ENCODE measurements at places on chromosomes 16 and 17.

DNA sequence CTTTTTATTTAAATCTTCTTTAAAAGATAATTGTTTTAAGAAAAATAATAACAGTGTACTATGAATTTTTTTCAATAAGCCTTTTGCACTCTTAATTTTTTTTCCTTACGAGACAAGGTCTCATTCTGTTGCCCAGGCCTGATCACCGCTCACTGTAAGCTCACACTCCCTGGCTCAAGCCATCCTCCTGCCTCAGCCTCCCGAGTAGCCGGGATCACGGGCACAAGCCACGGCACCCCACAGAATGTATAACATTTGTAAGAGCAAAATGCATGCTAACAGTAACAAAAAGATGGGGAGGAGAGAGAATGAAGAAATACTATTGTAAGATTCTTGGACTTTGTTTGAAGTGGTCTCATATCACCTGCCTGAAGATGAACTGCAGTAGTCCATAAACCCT lies 126.9 kb upstream of the CHMP6 start:
- no peak for DNase-seq

- no peak for DNase-seq
These were observed 123.7 kb downstream of the ABCC1 start for GRCh38 chr16:16073001-16073545.

DNA sequence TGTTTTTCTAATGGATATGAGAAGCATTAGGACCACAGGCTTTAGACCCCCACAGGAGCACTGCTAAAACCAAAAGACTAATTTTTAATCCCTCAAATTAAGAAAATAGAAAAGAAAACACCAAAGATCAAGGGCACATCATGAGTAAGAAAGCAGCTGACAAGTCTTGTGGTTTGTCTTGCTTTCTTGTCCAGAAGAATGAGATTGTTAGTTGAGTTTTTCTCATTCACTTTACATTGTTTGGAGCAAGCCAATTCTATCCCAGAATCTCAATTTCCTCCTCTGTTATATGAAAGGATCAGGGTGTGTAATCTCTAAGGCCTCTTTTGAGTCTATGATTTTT lies 899.0 kb downstream of the KCNJ2 start:
- DNase-seq = no peak

GRCh38 chr17:66348584-66349165 lies 46.3 kb downstream of the PRKCA start:
- no peak for DNase-seq
